ENCODE measurements at places on chromosomes 6 and 20.
A peak's percentile ranks its signal among the peaks of the same experiment; 100 is the strongest.

GRCh38 chr20:62996596-62996982 is 10.2 kb downstream of the BHLHE23 start:
- DNase-seq, result no peak

GRCh38 chr20:63500902-63501817 is 2.3 kb upstream of the EEF1A2 start:
- no peak for DNase-seq

- DNase-seq, result no peak
These were observed 194.5 kb upstream of the JAG1 start for GRCh38 chr20:10868299-10868698.

- no peak for DNase-seq
These were observed 77.8 kb upstream of the XRN2 start for GRCh38 chr20:21225215-21225947.

DNA sequence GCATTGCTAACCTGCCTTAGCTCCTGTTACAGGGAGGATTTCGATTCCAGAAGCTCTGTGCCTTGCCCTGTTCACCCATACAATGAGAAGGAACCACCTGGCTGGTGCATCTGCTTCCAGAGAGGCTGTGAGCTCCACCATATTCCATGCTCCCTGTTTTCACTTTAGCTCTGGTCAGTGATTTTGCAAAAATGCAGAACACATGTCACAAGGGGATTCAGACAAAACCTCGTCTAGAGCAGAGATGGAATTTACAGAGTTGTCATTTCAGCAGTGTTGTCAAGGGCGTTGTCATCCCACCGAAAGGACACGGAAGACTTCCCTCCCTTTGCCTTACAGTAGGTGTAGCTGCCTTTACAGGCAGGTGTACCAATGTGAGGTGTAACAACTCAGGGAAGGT is 223.0 kb upstream of the ARID1B start:
- DNase-seq, result no peak

DNA sequence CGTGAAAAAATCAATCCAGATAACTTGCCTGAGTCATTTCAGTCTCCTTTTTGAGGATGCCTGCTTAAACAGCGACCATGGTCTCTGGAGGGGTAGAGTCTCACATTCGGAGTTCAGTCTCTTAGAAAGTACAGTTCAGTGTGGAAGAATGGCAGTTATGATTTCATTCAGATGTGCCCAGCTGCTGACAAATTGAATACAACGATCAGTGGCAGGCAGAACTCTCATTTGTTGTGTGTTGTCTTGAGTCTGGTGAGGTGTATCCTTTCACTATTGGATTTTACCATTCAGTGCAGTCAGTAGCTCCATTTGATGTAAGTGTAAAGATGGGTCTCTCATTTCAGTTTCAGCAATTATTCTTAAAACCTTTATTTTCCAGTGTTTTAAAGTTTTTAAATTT is 639 bp upstream of the TULP4 start:
- no peak for DNase-seq

DNA sequence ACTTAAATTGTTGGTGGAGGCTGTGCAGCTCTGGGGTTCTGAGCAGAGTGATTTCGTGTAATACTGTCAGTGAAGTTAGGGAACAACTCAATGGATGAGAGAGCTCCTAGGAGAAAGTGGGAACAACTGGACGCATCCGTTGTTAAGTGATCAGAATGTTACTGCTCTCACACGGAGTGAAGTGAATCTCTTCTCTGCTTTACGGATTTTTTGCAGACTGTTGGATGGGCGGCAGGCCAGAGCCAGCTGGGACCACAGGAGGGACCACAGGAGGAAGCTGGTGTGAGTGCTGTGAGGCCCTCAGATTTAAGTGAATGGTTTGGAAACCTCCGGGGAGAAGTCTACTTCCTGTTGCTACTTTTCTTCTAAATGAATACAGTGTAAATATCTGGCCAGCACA is 23.7 kb upstream of the PPP1R14C start:
- DNase-seq, result no peak

DNA sequence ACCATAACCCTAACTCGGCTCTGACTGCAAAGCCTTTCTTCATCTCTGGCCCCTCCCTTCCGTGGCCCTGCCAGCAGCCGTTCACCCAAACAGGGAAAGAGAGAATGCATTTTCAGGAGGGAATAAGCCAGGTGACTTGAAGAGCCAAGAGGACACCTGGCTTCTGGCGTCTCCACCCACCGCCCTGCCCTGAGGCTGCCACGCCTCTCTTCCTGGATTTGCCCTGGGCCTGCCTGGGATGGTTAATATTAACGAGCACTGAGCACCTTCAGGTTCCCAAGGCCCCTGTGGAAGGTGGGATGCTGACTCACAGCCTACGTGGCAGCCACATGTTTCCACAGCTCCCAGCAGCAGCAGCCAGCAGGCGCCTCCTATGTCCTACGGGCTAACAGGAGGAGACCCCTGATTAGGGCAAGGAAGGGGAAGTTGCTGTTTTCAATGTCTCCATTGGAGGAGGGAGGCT is 138.0 kb upstream of the RREB1 start:
- no peak for DNase-seq

DNA sequence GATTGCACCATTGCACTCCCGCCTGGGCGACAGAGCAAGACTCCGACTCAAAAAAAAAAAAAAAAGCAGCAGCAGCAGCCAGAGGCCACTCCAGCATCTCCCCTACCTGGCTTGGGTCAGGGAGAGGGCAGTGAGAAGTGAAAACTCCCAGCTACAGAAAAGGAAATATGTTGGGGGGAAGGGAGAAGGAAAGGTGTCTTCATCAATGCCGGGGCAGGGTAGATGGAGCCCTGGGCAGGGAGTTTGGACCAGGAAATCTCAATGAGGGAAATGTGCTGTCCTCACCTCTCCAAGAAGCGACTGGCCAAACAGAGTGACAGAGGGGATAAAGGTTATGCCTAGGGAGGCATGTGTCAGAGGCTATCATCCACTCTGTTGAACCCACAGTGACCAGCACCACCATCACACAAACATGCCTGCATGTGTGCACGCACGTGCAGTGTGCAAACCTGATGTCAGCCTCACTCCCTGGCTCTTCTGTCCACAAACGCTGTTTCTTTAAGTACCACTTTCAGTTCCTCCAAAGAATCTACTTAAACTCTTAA is 887 bp upstream of the AIF1 start:
- no peak for DNase-seq

GRCh38 chr6:144331491-144331969 is 46.4 kb downstream of the UTRN start:
- DNase-seq, result no peak

DNA sequence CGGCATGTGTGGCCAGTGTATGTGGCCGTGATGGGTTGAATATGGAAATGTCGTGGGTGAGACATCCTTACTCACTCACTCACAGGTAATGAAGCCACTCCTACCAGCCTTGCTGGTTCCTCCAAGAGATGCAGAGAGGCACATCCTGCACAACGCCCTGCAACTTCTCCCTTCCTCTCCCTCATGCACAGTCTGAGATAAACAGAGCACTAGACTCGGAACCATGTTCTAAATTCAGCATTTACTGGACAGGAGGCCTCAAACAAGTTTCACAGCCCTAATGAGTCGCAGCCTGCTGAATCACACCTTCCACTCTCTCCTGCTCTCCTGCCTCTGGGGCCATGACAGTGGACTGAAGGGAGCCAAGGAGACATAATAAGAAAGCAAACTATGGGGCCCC is 91.2 kb downstream of the ISM1 start:
- DNase-seq, result no peak

- no peak for DNase-seq
These were observed 38.0 kb downstream of the PKHD1 start for GRCh38 chr6:52049252-52050050.

DNA sequence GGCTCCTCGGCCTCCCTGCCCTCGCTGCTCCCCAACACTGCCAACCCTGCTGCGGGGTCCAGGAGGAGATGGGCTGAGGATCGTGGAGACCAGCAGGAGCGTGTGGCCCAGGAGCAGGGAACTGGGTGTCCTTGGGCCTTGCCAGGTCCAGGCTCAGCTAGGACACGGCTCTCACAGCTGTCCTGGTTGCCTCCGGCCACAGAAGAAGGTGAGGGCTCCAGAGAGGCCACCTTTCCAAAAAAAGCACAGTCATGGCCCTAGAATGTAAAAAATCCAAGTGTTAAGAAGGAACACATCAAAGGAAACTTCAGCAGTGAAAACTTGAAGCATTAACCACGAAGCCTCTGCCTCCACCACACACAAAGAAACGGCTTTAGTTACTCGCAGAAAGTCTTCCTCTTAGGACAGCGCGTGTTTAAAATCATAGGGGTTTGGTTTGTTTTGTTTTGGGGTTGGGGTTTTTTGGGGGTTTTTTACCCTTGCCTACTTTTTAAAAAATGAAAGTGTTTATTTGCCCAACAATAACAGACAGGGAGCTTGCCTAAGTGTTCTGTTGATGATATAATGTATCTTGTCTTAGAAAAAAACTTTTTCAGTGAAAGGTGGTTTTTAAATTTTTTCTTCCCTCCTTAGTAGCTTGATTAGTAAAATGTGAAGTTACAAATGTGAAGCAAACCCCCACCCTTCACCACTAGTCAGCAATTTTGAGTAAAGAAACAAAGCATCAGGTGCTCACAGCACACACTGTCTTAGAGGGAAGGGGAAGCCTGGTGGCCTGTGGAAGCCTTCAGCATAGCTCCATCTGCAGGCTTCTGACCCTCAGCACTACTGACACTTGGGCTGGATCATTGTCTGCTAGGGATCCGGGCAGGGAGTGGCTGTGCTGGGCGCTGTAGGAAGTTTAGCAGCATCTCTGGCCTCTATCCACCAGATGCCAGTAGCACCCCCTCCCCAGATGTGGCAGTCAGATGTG is 60.0 kb downstream of the PTPN1 start:
- DNase-seq, result peak; percentile 79

GRCh38 chr6:84220809-84221409 is 6.5 kb downstream of the CEP162 start:
- DNase-seq, result no peak

GRCh38 chr6:96014846-96015517 is 792 bp upstream of the FUT9 start:
- DNase-seq, result no peak

DNA sequence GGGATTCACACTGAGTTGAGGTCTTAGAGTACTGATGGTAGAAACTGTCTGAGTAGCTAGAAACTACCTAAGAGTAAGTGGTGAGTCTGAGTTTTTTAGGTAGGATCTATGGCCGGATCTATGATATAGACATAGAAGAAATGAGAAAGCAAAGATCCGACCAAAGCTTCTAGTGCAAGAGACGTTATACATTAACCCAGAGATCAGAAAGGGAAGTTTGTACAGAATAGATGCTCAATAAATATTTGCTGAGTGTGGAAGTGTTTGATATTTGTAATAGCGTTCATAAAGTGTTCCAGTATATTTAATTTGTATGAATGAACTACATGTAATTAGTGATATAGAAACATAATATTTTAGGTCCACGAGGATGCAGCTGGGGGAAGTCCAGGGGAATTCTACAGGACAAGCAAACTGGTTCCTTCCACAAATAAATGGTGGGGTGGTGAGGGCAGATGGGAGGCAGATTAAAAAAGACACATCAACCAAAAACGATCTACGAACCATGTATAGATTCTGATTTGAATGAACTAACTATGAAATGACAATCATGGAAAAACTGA is 31.9 kb upstream of the JARID2 start:
- no peak for DNase-seq

DNA sequence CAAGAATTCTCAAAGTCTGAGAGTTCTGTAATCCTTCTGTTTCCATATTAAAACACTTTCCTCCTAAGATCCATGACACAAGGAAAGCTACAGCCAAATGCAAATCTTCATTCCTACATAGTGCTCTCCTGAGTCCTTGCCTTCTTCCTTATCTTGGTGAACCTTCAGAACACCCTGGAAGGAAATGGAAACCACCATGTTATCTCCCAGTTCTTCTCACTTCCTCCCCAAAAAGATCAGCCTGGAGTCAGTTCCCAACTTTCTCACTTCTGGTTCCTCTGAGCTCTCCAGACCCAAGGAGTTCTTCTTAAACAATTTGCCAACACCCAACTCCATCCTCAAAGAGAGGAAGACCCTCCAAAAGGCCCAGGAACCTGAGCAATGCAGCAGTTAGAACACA is 193.3 kb upstream of the CCN2 start:
- no peak for DNase-seq

DNA sequence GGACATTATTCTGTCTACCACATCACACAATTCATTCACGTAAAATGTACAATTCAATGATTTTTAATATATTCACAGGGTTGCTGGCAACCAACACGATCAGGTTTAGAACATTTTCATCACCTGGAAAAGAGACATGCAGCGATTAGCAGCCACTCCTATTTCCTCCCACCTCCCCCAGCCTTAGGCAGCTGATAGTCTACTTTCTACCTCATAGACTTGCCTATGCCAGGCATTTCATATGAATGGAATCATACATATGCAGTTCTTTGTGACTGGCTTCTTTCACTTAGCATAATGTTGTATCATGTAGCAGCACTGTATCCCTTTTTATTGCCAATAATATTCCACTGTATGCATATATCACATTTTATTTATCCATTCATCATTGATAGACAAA is 31.5 kb upstream of the CTNNBL1 start:
- DNase-seq, result no peak

- DNase-seq, result no peak
These were observed 174.6 kb downstream of the GMPR start for GRCh38 chr6:16412982-16413381.
